ENCODE measurements at places on chromosomes 2 and 18.

GRCh38 chr18:72181241-72181764 lies 362.8 kb downstream of the CBLN2 start:
- peak; percentile 10 for DNase-seq

DNA sequence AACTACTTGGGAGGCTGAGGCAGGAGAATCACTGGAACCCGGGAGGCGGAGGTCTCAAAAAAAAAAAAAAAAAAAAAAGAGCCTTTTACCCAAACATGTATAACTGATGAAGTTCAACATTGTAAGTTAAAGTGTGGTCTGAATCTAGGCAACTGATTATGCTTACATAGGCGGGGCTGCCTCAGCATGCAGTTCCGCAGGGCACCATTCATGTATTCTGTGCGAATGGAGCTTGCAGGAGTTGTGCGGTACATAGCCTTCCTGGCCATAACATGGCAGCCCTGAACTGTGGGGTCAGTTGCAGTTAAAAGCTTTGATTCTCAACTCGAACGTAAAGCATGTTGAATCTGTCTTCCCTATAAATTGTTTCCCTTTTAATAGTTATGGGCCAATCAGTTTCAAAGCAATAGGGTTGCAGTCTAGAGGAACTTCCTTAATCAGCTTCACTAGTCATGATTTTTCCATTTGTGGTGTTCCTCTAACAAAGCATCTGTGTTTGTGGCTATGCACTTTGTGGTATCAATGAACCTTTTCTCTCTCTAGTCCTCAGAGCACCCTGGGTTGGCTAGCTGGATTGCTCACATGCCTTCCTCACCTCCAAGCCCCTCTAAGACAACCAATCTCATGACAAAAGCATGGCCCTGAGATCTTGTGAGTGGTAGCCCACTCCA lies 30.6 kb upstream of the CEP68 start:
- DNase-seq: no peak

GRCh38 chr2:1841903-1842791 lies 97.8 kb upstream of the PXDN start:
- no peak for DNase-seq

DNA sequence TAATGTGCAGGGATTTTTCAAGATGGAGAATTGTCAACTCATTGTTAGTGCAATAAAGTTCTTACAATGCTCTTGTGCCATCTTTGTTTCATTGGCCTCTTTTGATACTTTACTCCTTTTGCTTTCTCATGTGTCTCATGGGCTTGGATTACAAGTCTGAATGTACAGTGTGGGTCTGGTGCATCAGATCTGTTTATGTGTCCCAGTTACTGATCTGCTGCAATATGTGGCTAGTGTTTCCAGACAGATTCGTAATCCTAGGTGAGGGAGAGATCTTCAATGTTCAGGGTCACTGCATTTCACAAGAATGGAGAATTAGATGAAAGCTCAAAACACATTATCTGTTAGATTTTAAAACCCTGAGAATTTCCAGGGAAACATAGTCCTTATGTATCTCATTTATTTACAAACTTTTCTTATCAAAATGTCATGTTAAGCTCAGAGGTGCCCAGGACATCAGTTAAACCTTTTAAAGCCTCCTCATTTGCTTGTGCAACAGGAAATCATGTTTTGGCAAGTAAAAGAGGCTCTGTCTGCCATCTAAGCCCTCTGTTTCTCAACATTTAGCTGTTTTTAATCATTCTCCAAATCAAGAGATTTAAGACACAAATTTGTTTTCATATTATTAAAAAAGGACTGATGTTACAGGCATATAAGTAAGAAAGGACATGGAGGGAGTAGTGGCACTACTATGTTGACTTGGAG lies 108.1 kb downstream of the NUP35 start:
- no peak for DNase-seq
